ENCODE measurements at places on chromosomes 2 and 18. TPM values are rescaled to one million over a fixed set of nuclear protein-coding genes. Genes with fewer than 3 reads are reported as not detected.

COL4A3 gene
- polyA plus RNA-seq: 1.4 TPM

SH3RF3 gene
- polyA plus RNA-seq: 12.6 TPM

PAIP2B gene
- polyA plus RNA-seq: 4.2 TPM

ASIC4 gene
- 0.18 TPM for polyA plus RNA-seq

ERICH2 gene
- 0.77 TPM for polyA plus RNA-seq

RGPD3 gene
- polyA plus RNA-seq: 0.32 TPM

CYP26B1 gene
- polyA plus RNA-seq: 6.1 TPM

LINC00305 gene
- polyA plus RNA-seq: not detected

- peak; percentile 61 for DNase-seq
These were observed 30.9 kb upstream of the COL5A2 start for GRCh38 chr2:189210250-189211087.

GRCh38 chr2:47239119-47239969 is 84.2 kb upstream of the STPG4 start:
- no peak for DNase-seq

DNA sequence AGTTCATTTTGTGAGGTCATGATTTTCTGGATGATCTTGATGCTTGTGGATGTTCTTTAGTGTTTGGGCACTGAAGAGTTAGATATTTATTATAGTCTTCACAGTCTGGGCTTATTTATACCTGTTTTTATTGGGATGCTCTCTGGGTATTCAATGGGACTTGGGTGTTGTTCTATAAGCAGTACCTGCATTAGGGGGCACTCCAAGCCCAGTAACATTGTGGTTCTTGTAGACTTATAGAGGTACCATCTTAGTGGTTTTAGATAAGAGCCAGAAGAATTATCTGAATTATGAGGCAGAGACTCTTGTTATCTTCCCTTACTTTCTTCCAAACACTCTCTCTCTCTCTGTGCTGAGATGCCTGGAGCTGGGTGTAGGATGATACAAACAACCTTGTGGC is 470.0 kb downstream of the PIK3C3 start:
- no peak for DNase-seq

DNA sequence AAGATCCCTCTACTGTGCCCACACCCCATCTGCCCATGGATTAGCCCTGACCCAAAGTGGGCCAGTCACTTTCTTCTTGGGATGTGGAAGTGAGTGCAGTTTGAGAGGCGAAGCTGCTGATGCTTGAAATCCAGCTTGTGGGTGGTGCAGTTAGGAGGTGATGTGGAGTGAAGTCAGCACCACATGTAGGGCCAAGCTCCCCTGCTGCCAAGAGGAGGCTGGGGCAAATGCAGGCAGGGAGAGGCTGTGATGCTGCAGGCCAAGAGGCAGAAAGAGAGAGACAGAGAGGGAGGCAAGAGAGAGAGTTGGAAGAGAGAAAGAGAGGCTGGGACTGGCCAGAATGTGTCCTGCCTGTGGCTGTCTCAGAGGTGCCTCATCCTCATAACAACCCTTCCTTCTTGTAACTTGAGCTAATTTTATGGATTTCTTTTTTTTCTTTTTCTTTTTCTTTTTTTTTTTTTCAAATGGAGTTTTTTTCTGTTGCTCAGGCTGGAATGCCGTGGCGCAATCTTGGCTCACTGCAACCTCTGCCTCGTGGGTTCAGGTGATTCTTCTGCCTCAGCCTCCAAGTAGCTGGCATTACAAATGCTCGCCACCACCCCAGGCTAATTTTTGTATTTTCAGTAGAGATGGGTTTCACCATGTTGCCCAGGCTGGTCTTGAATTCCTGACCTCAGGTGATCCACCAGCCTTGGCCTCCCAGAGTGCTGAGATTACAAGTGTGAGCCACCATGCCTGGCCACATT is 35.3 kb upstream of the CAB39 start:
- no peak for DNase-seq

- DNase-seq: no peak
These were observed 5.2 kb downstream of the PRLH start for GRCh38 chr2:237571551-237571950.

DNA sequence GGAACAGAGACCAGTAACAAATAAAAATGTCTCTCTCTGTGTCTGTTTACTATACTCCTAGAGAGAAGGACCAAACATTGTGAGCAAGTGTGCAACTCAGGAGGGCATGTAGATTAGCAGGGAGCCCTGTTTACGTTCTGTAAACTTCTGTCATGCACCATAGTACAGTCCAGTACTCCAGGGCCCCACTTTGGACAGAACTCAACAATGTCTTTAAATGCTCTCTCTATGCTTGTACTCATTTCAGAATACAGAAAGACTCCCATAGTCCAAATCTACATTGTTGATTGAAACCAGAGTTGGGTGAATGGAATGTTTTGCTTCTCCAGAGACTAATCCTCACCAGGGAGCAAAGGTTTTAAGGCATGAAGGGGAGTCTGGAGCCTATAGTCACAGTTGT is 934.8 kb downstream of the NRXN1 start:
- DNase-seq: no peak

DNA sequence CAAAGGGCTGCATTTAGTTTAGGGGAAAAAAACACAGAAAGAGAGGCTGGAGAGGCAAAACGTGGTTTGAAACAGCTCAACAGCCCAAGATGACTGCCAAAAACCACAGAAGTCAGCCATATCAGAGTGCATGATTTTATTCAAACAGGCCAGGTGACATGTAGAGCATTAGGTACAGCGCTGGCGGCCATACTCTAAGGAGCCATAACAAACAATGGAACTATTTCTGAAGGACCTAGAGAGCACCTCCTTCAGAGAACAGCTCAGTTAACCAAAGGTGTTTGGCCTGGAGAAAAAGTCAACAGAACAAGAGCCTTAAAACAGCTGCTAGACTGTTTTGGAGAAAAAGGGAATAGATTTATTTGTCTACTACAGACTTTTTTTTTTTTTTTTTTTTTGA is 2.6 kb downstream of the THADA start:
- DNase-seq: no peak

GRCh38 chr2:69026026-69026425 is 13.0 kb downstream of the ANTXR1 start:
- no peak for DNase-seq

- no peak for DNase-seq
These were observed 415.1 kb upstream of the MAP2 start for GRCh38 chr2:209008636-209009287.

GRCh38 chr2:179218848-179219594 is 45.6 kb downstream of the SESTD1 start:
- peak; percentile 33 for DNase-seq

DNA sequence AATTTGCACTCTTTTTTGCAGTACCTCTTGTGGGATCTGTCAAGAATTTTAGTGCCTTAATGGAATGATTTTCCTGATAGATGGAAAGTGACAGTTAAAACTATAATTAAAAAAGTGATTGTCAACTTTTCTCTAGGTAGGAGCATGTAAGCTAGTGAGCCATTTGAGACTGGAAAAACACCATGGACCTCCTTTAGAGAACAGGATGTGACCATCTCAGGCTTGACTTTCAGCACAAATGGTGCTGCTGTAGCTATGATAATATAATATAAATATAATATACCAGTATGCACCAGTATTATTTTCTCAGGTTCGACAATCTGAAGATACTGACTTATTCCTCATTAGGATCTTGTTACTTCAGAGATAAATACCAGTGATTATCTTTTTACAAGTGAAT is 27.8 kb downstream of the ZNF236 start:
- DNase-seq: no peak

- DNase-seq: no peak
These were observed 26.9 kb upstream of the ROCK2 start for GRCh38 chr2:11371092-11371937.

GRCh38 chr2:202064171-202064880 is 8.7 kb upstream of the KIAA2012 start:
- no peak for DNase-seq

DNA sequence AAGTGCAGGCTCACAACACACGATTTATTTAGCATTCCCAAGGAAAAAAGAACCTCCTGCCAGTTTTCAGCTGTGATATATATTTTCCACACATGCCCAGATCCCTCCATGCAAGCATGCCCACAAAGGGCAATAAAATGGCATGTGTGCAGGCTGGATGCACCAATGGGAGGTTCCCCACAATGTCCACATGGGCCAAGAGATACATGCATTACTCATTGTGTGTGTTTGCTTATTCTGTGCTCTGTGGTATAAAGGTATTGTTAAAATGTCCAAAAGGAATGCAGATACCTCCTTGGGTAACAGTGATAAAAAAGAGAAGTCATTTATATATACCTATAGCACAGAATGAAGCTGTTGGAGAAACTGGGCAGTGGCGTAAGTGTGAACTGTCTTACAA is 207.4 kb downstream of the FHOD3 start:
- no peak for DNase-seq

- no peak for DNase-seq
These were observed 31.4 kb downstream of the CAPN13 start for GRCh38 chr2:30775833-30776232.

Measured in urinary bladder (tissue), 4 donors.